ENCODE measurements at places on chromosomes 2 and 18.

GRCh38 chr2:8276026-8276425, 405.8 kb upstream of the ID2 start:
- no peak for DNase-seq

DNA sequence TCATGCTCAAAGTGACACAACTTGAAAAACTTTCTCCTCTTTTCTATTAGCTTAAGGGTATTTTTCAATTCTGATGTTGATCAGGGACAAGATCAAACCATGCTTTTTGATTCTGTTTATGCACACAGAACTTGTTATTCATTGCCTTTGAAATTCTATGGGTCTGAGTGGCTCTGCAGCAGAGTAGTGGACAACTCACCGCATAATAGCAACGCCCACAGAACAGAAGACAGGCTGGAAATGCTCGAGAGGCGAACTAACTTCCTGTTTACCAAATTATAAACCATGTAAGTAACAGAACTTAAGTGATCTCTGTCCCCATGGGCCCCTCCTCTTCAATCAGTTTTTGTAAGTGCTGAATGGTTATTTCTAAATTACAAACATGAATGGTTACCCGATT, 131.2 kb downstream of the CBLN2 start:
- DNase-seq, result no peak

GRCh38 chr18:26677957-26678356, 129.6 kb upstream of the KCTD1 start:
- no peak for DNase-seq

- no peak for DNase-seq
Measured at GRCh38 chr18:3354506-3354905, 92.6 kb downstream of the MYL12B start.

- no peak for DNase-seq
Measured at GRCh38 chr2:171210216-171210863, 49.6 kb upstream of the TLK1 start.

DNA sequence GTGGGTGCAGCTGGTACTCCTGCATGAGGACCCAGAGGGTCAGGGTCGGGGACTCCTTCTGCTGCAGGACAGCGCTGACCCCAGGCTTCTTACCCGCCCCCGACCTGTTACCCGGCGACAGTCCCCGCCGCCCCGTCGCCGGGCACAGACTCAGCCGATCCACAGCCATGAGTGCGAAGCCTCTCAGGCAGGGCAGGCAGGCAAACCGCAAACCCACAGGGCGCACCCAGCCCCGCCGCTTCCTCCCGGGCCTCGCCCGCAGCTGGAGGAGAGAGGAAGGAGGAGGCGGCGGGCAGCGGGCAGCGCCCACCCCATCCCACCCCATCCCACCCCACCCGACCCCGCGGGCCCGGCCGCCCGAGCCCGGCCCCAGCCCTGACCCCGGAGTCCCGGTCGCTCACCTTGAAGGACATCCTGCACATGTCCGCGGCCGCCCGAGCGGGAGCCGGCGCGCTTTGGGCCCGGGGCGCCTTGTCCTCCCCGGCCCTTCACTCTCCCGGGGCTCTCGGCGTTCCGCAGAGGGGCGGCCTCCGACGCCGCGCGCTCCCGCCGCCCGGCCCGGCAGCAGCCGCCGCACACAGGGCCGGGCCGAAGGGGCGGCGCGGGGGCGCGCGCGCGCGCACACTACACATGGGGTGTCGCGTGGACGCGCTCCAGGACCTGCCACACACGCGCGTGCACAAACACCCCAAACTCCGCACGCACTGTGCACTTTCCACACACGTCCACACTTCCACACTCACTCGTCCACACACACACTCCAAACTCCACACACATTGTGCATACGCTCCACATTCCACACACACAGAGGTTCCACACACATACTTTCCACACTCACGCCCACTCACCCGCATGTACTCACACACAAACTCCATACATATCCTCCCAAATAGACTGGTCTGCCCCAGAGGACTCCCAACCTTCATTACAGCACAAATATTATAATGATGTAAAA, at the start of gene ANKRD29:
Gene ANKRD29 (minus strand): TSS at position 603 of the 955 bp plus-strand sequence. CDS start 181 bp downstream, at position 422.
- peak; percentile 45 for DNase-seq

GRCh38 chr18:61852496-61852895, 40.3 kb downstream of the RNF152 start:
- peak; percentile 13 for DNase-seq

- no peak for DNase-seq
Measured at GRCh38 chr2:7490672-7491071, 573.5 kb downstream of the RNF144A start.

- no peak for DNase-seq
Measured at GRCh38 chr18:26479681-26480079, 68.7 kb downstream of the KCTD1 start.

- no peak for DNase-seq
Measured at GRCh38 chr2:151967829-151968722, 130.8 kb downstream of the CACNB4 start.

- DNase-seq, result peak; percentile 59
Measured at GRCh38 chr18:76821875-76822505, 367 bp upstream of the ZNF236 start.

DNA sequence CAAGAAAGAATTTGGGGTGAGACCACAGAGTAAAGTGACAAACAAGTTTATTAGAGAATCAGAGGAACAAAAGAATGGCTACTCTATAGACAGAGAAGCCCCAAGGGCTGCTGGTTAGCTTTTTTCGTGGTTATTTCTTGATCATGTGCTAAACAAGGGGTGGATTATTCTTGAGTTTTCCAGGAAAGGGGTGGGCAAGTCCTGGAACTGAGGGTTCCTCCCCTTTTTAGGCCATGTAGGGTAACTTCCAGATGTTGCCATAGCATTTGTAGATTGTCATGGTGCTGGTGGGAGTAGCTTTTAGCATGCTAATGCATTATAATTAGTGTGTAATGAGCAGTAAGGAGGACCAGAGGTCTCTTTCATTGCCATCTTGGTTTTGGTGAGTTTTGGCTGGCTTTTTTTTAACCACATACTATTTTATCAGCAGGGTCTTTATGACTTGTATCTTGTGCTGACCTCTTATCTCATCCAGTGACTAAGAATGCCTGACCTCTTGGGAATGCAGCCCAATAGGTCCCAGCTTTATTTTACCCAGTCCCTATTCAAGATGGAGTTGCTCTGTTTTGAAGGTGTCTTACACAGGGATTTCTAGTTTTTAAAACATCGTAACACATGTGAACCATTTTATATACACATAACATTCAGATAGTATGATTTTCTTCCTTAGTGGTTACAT, 77.8 kb downstream of the MYO1B start:
- DNase-seq, result no peak

DNA sequence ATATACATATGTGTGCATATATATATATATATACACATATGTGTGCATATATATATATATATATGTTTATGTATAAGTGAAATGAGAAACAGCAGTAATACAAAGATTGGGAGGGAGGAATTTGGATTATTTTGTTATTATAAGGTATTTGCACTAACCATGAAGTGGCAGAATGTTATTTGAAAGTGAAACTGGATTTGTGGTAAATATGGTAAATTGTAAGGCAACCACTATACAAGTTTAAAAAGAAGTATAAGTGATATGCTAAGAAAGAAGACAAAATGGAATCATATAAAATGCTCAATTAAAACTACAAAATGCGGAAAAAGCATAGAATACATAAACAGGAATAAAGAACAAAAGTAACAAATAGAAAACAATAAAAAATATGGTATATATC, 37.5 kb downstream of the FBXO15 start:
- DNase-seq, result no peak

- no peak for DNase-seq
Measured at GRCh38 chr2:7984693-7985353, 697.0 kb upstream of the ID2 start.

DNA sequence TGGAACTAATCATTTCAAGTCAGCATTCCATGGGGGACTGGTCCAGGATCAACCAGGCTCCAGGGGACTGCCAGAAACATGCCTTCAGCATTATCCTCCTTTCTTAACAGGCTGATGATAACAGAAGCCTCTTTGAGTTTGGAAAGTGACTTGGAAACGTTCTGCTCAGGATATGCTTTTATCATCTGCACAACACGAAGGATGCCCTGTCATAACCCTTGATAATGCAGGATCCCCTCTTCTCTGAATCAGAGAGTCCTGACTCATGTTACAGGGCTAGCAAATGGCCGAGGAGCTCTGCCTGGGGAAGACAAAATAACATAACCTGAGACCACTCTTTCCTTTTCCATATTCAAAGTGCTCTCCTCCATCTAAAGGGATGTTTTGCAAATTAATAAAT, 6.7 kb downstream of the SCYGR3 start:
- DNase-seq, result peak; percentile 16

DNA sequence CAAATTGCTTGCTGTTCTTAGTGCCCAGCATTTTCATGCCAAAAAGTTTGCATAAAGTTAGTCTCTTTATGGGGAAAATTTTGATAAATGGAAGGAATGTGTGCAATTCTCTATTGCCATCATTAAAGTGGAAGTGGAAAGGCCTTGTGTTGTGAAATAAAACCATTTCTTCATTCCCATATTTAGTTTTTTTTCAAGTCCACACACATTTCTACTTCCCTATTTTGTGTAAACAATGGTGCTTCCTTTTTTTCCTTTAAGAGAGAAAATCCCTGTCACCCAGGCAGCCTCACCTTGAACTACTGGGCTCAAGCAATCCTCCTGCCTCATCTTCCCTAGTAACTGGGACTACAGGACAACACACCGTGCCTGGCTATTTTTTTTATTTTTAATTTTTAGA, 42.3 kb upstream of the NCOA1 start:
- no peak for DNase-seq

DNA sequence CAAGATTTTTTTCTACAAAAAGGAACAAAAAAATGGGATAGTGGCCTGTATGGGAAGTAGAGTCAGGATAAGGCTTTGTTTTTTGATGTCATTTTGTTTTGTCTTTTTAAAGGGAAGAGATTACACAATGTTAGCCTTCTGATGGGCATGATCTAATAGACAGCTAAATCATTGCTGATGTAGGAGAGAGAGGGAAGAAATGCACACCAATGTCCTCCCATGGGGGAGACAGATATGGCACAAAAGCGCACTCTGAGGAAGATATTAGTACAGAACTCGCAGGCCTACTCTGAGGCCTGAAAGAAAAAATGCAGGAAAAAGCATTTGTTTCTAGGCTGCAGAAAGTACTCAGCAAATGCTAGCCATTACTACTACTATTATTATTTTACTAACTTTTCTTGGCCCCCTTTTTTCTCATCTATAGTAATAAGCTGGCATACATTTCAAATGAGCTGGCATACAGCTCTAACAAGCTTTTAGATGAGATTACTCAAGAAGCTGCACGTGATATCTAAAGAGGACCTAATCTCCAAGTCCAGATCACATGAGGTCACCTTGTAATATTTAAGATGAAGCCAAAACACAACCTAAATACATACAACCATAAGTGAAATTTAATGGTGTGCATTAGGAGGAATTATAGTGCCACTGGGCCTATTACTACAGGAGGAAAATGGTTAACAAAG, 269.4 kb upstream of the TANK start:
- no peak for DNase-seq

GRCh38 chr2:207766697-207767460, 2.8 kb downstream of the FZD5 start:
- DNase-seq, result no peak

DNA sequence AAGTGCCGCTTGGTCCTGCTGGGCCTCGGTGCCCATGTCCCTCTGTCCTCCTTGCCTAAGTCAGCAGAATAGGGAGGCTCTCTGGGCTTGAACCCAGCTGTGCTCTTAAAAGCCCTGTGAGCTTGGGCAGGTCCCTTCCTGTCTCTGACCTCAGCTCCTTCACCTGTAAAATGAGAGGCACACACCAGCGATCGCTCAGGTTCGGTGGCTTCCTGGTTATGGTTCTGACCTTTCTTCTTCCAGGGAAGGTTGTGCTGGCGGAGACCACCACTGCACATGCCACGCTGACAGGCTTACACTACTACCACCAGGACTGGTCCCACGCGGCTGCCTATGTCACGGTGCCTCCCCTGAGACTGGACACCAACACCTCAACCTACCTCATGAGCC, 36.1 kb upstream of the MAPRE3 start:
- DNase-seq, result no peak

DNA sequence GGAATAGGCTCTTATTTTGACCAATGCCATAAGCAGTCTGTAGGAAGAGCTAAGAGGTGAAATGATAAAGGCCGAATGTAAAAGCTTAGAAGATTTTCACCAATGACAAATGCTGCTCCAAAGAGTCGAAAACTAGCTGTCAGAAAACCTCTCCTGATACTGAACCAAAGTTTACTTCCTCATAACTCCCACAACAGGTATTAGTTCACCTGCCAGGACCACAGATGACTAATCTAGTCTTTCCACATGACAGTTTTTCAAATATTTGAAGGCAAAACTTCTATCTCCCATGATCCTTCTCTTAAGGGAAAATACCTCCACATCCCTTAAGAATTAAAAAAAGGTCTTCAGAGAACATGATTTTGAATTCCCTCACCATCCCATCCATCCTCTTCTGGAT, 473.2 kb upstream of the SPHKAP start:
- no peak for DNase-seq

GRCh38 chr2:8278709-8279354, 403.0 kb upstream of the ID2 start:
- DNase-seq, result no peak

GRCh38 chr2:174012347-174013314, 47.5 kb upstream of the SP3 start:
- DNase-seq, result peak; percentile 69

GRCh38 chr2:67260343-67261277, 136.5 kb upstream of the ETAA1 start:
- DNase-seq, result peak; percentile 99

DNA sequence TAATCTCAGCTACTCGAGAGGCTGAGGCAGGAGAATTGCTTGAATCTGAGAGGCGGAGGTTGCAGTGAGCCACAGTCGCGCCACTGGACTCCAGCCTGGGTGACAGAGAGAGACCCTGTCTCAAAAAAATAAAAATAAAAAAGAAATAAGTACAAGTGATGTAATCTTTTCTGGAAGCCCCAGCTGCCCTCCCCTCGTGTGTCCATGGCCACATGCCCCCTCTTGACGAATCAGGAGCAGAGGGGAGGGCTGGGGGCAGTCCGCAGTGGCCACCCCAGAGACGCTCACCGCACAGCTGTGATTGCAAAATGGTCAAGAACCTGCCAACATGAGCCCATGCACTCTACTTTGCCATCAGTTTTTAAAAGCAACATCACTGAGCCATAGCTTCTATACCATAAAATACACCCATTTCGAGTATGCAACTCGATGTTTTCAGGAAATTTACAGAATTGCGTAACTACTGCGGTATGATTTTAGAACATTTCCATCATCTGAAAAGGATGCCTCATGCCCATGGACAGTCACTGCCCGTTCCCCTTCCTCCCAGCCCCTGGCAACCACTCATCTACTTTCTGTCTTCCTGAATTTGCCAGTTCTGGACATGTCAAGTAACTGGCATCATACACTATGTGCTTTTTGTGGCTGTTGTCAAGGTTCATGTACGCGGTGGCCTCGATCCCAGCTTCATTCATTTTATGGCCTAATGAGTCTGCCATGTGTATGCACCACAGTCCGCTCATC, 88.1 kb downstream of the NDUFA10 start:
- DNase-seq, result no peak

GRCh38 chr18:10453261-10453805, 1.1 kb upstream of the APCDD1 start:
- DNase-seq, result no peak
